ENCODE measurements at places on chromosomes 2 and 18. TPM values are rescaled to one million over a fixed set of nuclear protein-coding genes. Genes with fewer than 3 reads are reported as not detected.
A peak's percentile ranks its signal among the peaks of the same experiment; 100 is the strongest.

DNA sequence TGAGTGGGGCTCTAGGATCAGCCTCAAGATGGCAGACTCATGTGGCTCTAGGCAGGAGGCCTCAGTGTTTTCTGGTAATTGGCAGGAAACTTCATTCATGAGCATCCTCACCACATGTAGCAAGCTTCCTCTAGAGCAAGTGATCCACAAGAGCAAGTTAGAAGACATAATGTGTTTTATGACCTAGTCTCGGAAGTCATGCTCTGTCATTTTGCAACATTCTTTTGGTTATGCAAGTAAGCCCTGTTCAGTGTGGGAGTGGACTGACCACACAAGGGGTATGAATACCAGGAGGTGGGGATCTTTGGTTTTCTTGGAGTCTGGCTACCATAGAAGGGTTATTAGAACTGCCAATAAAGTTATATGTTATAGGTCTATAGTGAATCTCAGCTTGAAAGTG, 66.8 kb upstream of the STK39 start:
- H3K27me3 ChIP-seq = no peaks in the 10 kb centered on the region
- no peak for DNase-seq
- no peak overlapping the region for H3K4me3 ChIP-seq
- no peaks in the 10 kb centered on the region for H3K36me3 ChIP-seq
- H3K27ac ChIP-seq = no peak overlapping the region

DNA sequence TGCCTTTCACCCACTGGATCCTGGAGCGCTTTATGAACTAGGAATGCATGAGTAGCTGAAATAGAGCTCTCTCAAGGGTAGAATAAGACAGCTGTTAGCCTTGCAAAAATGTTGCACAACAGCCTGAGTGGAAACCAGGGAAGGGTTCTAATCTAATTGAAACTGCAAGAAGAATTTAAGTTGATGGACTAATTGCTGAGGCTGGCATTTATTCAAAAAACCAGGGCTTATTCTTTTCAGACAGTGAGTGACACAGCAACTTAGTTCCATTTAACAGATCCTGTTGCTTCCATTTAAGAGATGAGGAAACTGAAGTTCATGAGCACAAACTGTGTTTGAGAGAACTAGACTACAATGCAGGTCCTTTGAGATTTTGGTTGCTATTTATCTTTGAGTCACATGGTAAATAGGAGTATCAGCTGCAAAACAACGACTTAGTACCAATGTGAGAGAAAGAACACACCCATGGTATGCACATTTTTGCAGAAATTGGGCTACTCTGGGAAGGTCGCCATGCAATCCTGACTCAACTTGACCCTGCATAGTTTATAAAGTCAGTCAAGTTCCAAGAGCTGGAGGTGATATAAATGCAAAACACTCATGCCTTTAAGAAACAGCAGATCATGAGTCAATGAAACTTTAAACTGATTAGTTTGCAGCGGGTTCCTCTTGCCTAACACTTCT, 76.4 kb upstream of the PARD3B start:
- H3K4me1 ChIP-seq = no peaks in the 10 kb centered on the region
- no peak overlapping the region for H3K4me3 ChIP-seq
- no peaks in the 10 kb centered on the region for H3K36me3 ChIP-seq
- DNase-seq = no peak
- no peaks in the 10 kb centered on the region for H3K27me3 ChIP-seq

- no peaks in the 10 kb centered on the region for H3K4me1 ChIP-seq
- no peaks in the 10 kb centered on the region for H3K36me3 ChIP-seq
- H3K27ac ChIP-seq = no peak overlapping the region
These were observed 492.3 kb upstream of the ZEB2 start for GRCh38 chr2:145012214-145012670.

DNA sequence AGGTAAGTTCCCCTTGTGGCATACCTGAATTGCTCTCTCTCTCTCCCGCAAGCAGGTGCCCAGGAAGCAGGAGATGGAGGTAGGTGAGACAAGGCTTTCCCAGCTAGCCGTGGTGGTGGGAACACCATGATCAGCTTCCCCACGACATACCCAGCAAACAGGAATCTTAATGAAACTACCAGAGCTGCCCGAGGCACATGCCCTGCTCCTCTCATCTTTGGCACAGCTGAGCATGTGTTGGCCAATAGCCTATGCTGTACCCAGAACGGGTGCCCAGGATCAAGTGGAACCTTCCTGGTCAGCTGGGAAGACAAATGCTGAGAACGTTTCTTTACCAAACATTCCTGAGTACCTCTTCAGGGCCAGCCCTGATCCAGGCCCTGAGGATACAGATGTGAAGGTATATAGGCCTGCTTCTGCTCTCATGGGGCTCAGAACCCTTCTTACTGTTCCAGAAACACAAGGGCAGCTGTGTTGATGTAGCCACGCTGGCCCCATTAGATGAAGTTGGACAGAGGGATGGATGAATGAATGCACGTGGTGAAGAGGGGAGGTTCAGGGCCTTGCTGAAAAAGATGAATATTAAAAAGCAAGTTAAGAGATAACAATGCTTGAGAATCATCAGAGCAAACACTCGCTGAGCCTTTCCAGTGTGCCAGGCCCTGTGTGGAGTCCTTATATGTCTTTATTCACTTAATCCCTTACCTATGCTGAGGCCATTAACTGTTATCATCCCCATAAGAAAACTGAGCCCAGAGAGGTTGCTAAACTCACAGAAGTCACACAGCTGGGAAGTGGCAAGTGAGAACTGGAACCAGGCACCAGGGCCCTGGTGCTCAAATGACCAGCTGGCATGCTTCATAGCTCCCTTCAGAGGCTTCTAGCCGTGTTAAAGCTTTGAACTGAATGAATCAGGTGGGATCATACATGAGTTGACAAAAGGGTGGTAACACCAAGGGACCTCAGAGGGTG, 68.8 kb upstream of the TMEM247 start:
- no peak overlapping the region for H3K27ac ChIP-seq
- peaks cover 2% of the 10 kb centered on the region for H3K27me3 ChIP-seq
- no peak for DNase-seq
- H3K4me3 ChIP-seq = no peak overlapping the region

GRCh38 chr2:219362524-219363164, 25.1 kb downstream of the DNPEP start:
- no peaks in the 10 kb centered on the region for H3K27me3 ChIP-seq
- peaks cover 7% of the 10 kb centered on the region for H3K4me1 ChIP-seq
- no peak overlapping the region for H3K27ac ChIP-seq
- no peaks in the 10 kb centered on the region for H3K36me3 ChIP-seq
- no peak for DNase-seq
- no peak overlapping the region for H3K4me3 ChIP-seq

GRCh38 chr2:200306931-200307723, 634 bp downstream of the SPATS2L start:
- H3K4me3 ChIP-seq = no peak overlapping the region
- no peaks in the 10 kb centered on the region for H3K27me3 ChIP-seq

GRCh38 chr18:11713756-11714155, 24.7 kb downstream of the GNAL start:
- H3K4me1 ChIP-seq = no peaks in the 10 kb centered on the region
- H3K36me3 ChIP-seq = no peaks in the 10 kb centered on the region
- peaks cover 5% of the 10 kb centered on the region for H3K27me3 ChIP-seq
- H3K27ac ChIP-seq = no peak overlapping the region

GRCh38 chr2:115190459-115190858, 748.0 kb downstream of the DPP10 start:
- H3K36me3 ChIP-seq = no peaks in the 10 kb centered on the region
- no peak overlapping the region for H3K27ac ChIP-seq
- no peak overlapping the region for H3K4me3 ChIP-seq
- no peaks in the 10 kb centered on the region for H3K4me1 ChIP-seq

- no peaks in the 10 kb centered on the region for H3K36me3 ChIP-seq
- DNase-seq = no peak
- no peaks in the 10 kb centered on the region for H3K27me3 ChIP-seq
These were observed 256.6 kb upstream of the RASGRP3 start for GRCh38 chr2:33219850-33220275.

- no peak overlapping the region for H3K27ac ChIP-seq
- H3K36me3 ChIP-seq = no peaks in the 10 kb centered on the region
- no peak for DNase-seq
- no peak overlapping the region for H3K4me3 ChIP-seq
These were observed 95.7 kb downstream of the BIN1 start for GRCh38 chr2:127011231-127011661.

GRCh38 chr2:150872756-150873395, 385.4 kb upstream of the RND3 start:
- no peaks in the 10 kb centered on the region for H3K4me1 ChIP-seq
- no peak overlapping the region for H3K27ac ChIP-seq
- no peaks in the 10 kb centered on the region for H3K27me3 ChIP-seq
- no peak overlapping the region for H3K4me3 ChIP-seq
- no peaks in the 10 kb centered on the region for H3K36me3 ChIP-seq

- peaks cover 91% of the 10 kb centered on the region for H3K36me3 ChIP-seq
- no peak overlapping the region for H3K4me3 ChIP-seq
- H3K27me3 ChIP-seq = no peaks in the 10 kb centered on the region
- H3K27ac ChIP-seq = no peak overlapping the region
- DNase-seq = no peak
- no peaks in the 10 kb centered on the region for H3K4me1 ChIP-seq
These were observed 144.0 kb upstream of the IL1R2 start for GRCh38 chr2:101847661-101848339.

- peaks cover 37% of the 10 kb centered on the region for H3K4me1 ChIP-seq
- H3K36me3 ChIP-seq = no peaks in the 10 kb centered on the region
- DNase-seq = no peak
- peak overlapping the region; percentile 80 for H3K27ac ChIP-seq
These were observed 212.3 kb downstream of the BCL2 start for GRCh38 chr18:63107171-63107845.

DNA sequence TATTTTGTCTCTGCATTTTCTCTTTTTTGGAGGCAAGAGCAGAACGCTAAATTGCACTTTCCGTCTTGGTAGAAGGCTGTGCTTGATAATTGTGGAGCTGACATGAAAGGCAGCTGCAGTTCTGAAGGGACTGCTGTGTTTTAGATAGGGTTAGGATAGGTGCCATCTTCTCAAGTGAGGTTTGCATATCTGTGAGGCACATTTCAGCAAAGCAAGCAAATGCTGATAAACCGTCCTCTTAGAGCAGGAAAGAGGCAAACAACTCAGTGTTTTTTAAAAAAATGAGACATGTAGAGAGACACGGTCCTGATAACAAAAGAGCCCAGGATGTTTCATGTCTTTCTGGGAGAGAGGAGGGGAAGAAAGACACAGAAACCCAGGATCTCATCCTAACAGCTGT, 217.7 kb downstream of the SOCS6 start:
- DNase-seq = no peak
- no peak overlapping the region for H3K27ac ChIP-seq
- H3K4me3 ChIP-seq = no peak overlapping the region
- no peaks in the 10 kb centered on the region for H3K4me1 ChIP-seq

DNA sequence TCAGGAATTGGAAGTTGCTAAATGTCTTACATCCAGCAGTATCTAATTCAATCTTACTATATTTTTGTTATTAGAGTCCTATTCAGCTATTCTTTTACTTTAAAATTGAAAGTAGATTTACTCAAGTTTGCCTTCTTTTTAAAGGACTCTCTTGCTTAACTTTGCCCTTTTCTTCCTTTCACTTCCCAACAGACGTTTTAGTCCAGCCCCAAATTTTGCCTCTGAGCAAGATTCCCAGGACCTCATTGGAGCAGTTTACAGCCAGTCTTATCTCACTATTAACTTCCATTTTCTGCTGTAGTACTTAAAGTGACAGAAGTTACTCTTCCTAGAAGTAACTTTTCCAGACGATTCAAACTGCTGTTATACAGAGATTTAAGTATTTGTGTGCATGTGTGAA, 1.7 kb upstream of the PRKD3 start:
- peaks cover 22% of the 10 kb centered on the region for H3K4me1 ChIP-seq
- H3K27ac ChIP-seq = no peak overlapping the region
- no peak overlapping the region for H3K4me3 ChIP-seq
- DNase-seq = no peak
- H3K27me3 ChIP-seq = no peaks in the 10 kb centered on the region
- no peaks in the 10 kb centered on the region for H3K36me3 ChIP-seq

DNA sequence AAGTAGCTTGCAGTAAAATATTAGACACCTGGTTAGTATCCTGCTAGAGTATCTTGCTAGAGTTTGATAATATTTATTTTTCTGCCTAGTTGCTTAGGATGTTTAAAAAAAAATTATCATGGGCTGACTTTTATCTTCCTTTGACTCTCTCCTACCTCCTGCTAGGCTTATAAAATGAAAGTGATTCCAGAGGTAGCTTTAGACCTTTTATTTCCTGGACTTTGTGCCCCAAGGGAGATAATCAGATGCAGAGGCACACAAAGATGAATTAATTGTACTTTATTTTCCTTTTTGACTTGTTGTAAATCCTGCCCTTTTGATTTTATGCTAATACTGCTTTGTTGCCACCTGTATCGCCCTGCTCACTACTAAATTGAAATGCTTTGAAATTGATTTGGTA, 130.7 kb downstream of the WDSUB1 start:
- no peak overlapping the region for H3K4me3 ChIP-seq
- DNase-seq = no peak
- no peak overlapping the region for H3K27ac ChIP-seq
- H3K4me1 ChIP-seq = no peaks in the 10 kb centered on the region

- H3K36me3 ChIP-seq = no peaks in the 10 kb centered on the region
- no peaks in the 10 kb centered on the region for H3K4me1 ChIP-seq
- H3K27me3 ChIP-seq = no peaks in the 10 kb centered on the region
These were observed 399.8 kb downstream of the TMEM182 start for GRCh38 chr2:103161456-103162289.

DNA sequence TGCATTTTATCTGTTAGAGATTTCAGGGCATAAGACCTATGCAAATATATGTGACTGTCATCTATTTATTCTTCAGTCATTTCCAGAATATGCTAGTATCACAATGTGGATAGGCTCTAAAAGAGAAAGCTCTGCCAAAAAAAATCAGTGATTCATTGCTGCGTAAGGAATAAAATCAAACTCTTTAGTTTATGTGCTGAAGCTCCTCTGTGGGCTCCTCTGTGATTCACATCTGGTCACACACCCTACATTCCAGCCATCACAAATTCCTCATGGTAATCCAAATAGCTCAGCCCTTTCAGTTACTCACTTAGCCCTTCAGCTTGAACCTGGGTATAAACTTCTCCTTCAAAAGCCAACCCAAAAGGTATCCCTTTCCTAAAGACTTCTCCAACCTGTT, 21.4 kb downstream of the DLGAP1 start:
- H3K36me3 ChIP-seq = no peaks in the 10 kb centered on the region
- no peak overlapping the region for H3K27ac ChIP-seq
- no peaks in the 10 kb centered on the region for H3K4me1 ChIP-seq
- no peak for DNase-seq

DNA sequence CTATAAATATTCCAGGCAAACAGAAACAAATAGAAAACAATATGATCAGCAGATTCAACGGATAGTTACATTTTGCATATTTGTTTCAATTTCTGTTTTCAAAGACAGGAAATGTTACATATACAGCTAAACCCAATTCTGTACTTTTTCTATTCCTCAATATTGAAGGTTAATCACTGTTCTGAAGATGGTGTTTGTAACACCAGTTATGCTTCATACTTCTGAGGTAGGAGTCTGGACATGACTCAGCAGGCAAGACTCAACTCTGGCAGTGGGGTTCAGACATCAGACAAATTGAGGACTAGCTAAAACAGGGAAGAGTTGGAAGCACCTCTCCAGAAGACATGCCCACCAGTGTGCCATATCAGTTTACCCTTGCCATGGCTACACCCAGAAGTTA, 16.6 kb downstream of the SERPINB13 start:
- H3K36me3 ChIP-seq = no peaks in the 10 kb centered on the region
- no peak overlapping the region for H3K27ac ChIP-seq
- no peaks in the 10 kb centered on the region for H3K4me1 ChIP-seq
- DNase-seq = no peak
- H3K4me3 ChIP-seq = no peak overlapping the region
- H3K27me3 ChIP-seq = no peaks in the 10 kb centered on the region

SH2D6 gene
- total RNA-seq = 1.1 TPM

ALK gene
- total RNA-seq = not detected
